ENCODE measurements at places on chromosomes 16 and 17.

DNA sequence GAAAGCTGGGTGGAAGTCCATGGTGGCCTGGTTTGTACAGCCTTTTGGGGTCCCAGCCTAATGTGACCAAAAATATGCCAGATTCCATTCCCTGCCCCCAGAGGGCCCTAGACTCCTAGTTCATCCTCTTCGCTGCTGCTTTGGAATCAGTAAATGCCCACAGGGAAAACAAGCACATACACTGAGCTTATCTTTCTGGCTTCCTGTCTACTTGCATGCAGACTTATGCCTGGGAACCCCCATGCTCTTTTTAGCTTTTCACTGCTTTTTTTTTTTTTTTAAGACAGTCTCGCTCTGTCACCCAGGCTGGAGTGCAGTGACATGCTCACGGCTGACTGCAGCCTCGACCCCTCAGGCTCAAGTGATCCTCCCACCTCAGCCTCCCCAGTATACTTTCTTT lies 6.2 kb upstream of the CD300LG start:
- no peak for DNase-seq

DNA sequence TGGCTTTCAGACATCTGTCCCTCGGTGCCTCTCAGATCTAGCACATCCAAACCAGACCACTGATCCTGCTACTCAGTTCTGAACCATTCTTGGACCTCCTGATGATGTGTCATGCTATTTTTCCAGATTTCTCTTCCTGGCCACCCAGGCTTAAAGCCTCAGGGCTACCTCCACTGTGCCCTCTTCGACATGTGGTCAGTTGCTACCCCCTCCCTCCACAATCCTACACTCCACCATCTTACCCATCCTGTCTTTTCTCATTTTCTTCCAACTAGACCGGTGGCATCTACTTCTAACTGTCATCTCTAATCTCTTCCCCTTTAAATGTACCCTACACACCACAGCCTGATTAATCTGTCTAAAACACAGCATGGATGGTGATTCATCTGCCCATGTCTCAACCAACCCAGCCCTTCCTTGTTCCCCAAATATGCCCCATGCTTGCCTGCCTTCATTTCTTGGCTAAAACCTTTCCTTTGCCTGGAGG lies 478.6 kb downstream of the SLC39A11 start:
- no peak for DNase-seq

DNA sequence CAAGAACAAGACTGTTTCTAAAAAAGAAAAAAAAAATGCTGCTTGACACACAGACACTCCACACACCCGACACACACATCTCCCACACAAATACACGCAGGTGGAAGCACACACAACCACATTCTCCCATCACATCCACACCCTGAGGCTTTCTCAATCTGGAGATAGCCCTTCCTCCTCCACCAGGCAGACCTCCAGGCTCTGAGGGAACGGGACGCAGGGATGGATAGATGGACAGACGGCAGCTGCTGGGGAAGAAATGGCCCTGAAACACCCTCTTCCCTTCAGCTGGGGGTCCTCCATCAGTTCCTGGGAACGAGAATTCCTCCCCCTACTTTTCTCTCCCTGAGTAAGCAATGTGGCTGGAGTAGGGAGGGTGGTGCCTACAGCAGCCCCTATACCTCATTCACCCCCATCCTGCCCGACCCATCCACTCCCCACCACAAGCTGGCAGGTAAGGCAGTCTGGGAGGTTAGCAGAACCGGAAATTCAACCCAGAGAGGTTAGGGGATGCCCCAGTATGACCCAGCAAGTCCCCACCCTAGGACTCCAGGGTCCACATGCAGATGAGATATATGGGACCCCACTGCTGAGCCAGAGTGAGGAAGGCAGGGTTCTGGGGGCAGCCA lies 4.1 kb upstream of the LITAFD start:
- no peak for DNase-seq

GRCh38 chr17:59561042-59561441 lies 4.4 kb upstream of the DHX40 start:
- DNase-seq, result no peak

- DNase-seq, result no peak
Observed at GRCh38 chr17:29146369-29146972, 33.7 kb downstream of the MYO18A start.

Data from substantia nigra (tissue), 51 donors.